ENCODE measurements at places on chromosomes 7 and 10.

DNA sequence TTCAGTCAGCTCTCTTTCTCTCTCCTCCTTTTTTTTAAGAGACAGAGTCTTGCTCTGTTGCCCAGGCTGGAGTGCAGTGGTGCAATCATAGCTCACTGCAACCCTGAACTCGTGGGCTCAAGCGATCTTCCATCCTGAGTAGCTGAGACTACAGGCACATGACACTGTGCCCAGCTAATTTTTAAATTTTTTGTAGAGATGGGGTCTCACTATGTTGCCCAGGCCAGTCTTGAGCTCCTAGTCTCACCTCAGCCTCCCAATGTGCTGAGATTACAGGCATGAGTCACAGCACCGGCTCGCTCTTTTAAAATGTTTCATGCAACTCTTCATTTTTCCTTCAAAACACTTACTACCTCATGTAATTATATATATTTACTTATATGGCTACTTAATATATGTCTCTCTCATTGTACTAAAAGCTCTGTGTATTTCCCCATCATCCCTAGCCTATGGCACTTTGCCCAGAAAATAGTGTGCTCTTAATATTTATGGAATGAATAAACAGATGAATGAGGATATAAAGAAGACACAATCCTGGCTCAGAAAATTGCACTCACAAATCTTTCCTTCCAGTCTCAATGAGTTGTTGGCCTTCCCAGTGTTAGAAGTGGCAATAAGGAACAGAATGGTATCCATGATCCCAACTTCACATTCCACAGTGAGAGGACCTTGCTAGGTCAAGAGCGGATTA is 33.9 kb downstream of the EBLN1 start:
- no peak for DNase-seq

DNA sequence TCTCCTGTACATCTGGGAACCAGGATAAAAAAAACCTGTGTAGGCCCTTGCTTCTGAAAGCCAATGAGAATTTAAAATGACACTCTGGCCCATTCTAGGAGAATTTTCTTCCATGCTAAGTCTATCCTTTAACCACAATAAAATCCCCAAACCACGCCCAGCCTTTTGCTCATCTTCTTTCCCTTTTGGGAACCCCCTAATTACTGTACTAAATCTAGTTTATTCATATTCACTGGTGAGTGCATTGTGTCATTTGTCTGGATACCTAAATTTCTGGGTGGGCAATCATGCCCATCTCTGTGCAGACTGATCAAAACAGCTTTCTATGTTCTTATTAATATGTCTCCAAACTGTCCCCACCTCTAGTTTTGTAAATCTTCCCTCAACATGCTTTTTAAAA is 11.7 kb upstream of the CDK14 start:
- no peak for DNase-seq

DNA sequence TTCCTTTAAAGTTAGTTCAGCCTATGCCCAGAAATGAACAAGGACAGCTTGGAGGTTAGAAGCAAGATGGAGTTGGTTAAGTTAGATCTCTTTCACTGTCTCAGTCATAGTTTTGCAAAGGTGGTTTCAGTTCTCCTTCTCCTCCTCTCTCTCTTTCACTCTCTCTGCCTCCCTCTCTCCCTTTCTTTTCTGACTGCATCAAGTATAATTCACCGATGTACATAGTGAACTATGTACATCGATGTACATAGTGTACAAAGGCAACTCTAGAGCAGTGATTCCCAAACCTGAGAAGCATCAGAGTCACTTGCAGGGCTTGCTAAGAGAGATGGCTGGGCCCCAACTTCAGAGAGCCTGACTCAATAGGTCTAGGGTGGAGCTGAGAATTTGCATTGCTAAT is 1259.7 kb downstream of the TYW1 start:
- no peak for DNase-seq

DNA sequence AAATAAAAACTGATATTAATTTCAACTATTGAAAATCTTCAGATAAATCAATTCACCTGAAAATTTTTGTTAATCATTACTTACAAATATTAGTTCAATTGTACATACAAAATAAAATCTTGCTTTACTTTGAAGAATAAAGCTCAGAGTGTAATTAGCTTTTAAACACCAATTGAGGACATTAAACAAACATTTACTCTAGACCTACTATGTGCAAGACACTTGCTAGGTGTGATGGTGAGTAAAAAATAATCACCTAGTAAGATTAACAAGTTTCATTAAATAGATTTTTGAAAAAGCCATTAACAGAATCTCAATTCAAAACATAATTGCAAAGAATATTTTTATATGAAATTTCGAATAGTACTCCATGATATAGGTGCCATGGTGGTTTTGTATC is 3.9 kb upstream of the MLLT10 start:
- no peak for DNase-seq

- DNase-seq, result no peak
Measured at GRCh38 chr10:32077896-32078485, 21.8 kb upstream of the KIF5B start.

DNA sequence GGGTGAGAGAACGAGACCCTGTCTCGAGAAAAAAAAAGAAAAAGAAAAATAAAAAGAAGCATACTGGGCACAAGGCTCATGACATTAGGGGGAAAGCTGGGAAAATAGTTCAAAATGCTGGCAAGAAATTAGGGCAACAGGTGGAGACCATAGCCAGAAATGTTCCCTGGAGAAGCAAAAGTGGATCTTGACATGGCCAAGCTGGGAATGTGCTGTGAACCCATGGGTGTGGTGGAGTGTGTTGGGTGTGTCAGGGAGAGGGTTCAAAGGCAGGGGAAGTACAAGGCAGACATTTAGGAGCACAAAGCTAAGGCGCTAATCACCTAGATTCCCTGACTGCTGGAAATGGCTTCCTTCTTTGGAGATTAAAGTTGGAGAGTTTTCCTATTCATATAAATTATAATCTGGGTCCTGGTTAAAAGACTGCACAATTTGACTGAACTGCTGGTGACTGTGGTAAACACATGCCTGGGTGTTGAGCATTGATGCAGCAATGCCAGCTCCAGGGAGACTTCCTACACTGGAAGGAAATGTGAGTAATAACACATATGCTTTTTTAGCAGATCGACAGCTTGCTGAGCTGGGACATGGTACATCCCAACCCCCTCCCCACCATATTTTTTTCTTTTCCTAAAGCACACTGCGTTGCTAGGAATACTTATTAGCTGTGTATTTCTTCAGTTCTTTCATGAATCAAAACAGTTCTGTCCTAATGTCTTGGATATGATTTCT is 70.1 kb upstream of the ARHGAP21 start:
- DNase-seq, result no peak
